Esophagus squamous epithelium (tissue), 5 donors: ENCODE measurements at places on chromosomes 5 and 9.

DNA sequence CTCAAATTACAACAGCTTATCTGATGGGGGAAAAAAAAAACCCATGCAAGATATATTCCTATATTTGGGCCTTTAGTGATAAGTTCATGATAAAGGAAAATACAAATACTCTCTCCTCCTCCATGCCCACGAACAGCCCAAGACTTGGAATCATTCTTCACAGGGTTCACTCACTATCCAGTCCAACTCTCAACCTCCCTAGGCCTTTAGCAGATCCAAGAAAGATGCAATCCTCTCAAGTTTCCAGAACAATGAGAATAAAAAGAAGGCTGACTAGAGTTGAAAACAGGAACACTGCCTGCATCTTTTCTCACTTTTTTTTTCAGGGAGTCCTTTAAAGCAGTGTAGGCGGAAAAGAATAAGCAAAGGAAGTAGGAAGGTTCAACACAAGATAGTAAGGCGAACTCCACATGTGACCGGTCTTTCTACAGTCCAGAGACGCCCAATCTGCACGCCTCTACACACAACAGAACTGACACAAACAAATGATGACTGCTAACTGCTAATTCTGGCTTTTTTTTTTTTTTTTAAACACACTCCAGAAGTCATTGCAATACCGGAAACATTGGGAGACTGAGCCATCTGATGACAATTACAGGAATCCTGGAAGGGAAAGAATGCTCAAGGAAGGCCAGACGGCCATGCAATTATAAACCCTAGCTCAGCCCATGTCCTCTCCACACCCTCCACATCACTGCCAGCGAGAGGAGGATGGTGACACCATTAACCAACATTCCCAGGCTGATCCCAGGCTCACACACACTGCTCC, 75.4 kb downstream of the BNC2 start:
- DNase-seq, result no peak

GRCh38 chr5:61327760-61328753, 4.0 kb upstream of the ZSWIM6 start:
- DNase-seq, result no peak

DNA sequence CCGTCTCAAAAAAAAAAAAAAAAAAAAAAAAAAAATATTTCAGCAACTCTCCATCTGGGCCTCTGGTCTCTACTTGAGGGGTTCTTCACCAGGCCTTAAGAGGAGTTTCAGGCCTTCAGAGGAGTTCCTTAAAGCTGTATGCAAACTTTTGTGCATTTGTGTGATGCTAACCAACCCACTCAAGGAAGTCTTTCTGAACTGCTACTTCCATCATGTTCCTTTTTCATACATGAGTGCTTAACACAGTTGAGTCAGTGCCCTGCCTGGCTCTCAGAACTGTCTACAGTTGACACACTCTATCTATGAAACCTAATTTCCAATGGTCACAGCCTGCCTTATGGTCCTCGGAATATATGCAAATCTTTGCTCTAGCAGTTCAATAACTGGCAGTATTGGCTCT, 146.5 kb downstream of the MEF2C start:
- DNase-seq, result no peak

GRCh38 chr5:3740546-3741373, 145.1 kb downstream of the IRX1 start:
- no peak for DNase-seq

DNA sequence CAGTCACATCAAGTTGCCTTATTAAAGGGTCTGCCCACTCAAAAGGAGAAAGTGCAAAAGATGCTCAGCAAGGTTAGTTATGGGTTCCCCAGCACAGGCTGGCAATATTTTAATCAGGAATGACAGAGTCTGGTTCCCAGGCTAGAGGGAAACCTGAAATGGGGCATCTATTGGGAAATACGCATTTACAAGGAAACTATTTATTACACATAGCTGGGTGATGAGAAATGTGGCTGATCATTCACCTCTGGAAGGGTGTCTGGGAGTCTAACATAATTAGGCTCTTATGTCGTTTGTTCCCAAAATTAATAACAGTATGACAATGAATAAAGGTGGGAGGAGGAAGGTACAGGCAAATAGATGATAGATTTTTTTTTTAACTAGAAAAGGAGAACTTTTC, 314.7 kb downstream of the ENC1 start:
- DNase-seq, result no peak

DNA sequence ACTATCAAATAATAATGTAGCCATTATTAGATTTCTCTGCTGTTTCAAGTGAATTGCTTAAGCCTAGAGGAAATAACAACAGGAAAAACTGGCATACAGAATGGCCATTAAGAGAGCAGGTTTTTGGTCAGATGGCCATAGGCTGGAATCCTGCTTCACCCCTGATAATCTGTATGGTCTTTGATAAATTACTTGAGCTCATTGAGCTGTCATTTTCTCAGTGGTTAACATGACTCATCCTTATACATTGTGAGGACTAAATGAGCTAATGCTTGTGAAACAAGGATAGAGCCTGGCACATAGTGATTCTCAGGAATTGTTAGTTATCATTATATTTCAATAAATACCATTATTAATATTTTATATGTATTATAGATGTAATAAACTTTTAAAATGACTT, 516.5 kb downstream of the KIF4B start:
- DNase-seq, result no peak

DNA sequence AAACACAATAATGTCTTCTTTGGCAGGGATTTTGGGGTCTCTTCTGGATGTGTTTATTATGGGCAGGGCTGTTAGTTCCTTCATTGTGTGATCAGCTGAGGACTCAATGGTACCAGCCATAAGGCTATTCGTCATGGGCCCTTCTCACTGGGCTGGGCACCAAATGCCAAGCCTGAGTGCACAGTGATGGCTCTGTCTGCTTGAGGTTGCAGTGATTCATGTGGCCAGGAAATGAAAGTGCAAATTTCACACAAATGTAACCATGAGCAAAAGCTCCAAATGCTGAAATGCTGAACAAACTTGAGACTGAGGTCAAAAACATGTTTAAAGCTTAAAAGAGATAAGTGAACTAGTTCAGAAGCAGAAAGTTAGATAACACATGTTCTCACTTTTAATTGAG, 191.0 kb downstream of the TARS1 start:
- DNase-seq, result no peak

- DNase-seq, result no peak
These were observed 286.0 kb upstream of the FBXL7 start for GRCh38 chr5:15214010-15214409.

DNA sequence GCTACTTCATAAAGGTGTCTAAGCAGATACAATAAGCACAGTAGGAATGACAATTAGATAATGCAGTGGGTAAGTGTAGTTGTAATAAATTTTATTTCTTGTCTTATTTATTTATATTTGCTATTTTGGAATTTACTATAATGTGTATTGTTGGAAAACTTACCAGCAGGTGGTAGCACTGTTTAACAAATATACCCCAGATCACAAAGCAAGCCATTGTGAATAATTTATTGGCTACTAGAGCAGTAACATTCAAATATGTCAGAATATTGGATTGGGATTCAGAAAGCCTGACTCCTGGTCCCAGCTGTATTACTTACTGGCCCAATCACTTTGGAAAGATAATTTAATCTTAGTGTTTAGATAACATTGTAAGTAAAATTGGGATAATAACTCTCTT, 78.0 kb downstream of the ISOC1 start:
- DNase-seq, result no peak

DNA sequence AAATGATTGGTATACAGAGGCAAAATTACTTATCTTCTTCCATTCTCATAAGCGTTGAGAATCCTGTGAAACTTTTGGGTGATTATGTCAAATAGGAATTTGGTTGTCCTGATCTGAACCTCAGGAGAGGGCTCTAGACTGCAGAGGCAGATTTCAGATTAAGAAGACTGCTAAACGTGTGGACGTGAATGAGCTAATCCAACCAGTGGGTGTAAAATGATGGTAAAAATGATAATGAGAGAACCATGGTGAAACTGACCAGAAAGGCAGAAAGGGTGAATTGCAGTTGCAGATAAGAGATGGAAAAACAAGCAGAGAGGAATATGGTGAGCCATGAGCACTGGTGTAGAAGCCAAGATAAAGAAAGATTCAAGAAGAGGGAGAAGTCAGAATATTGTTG, 1200.2 kb upstream of the CDH6 start:
- DNase-seq, result no peak

GRCh38 chr9:94925751-94926430, 199.4 kb downstream of the AOPEP start:
- DNase-seq, result no peak

DNA sequence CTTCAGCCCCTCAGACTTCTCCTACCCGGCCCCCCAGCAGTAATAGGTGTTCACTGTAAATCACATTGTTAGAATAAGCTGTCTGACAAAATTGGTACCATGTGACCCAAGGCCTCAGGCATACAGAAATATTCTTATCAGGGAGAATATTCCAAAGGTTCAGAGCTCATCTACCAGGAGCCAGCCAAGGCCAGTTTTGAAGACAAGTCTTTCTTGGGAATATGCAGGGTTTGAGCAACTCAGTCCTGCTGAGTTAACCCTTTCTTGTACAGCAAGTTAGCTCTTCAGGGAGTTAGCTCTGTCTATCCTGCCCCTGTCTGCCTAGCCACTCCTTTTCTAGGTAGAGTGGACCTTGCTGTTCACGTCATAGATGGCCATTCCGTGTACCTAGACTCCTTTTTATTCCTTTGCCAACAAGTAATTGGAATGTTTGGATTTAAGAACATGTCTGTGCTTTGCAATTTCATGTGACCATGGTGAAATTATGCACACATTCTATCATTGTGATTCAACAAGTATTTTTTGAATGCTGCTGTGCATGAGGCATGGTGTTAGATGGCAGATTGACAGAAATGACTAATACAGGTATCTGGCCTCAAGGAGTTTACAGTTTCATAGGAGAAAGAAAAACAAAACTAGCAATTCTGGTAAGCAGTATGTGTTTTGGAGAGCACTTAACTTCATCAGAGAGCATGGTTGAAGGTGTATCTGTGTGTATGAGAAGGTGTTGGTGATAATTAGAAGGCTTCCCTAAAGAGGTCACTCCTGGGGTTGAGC, 22.6 kb downstream of the TGFBR1 start:
- DNase-seq, result no peak

DNA sequence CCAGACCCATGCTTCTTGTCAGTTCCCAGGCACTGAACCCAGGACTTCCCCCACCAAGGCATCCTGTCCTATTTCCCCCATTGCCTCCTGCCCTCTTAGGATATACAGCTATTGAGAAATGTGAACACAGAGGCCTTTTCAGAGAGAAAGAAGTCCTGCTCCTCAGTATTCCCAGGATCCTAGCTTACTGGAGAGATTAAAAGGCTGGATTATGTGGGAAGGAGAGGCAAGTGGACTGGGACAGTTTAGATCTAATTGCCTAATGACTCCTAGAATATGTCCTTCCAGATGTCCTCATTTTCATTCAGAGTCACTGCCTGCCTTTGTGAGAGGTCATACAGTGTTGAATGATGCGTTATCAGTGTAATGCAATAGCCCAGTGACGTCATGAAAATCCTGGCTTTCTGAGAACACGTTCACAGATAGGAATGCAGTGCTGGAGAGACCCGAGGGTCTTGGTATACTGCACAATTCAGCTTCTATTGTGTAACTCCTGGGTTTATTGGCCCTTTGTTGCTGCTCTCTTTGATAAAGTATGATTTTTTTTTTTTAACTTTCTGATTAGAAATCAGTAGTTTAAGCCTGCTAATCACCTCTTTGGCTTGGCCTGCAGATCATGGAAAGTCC, 26.2 kb downstream of the WWC1 start:
- DNase-seq, result no peak

DNA sequence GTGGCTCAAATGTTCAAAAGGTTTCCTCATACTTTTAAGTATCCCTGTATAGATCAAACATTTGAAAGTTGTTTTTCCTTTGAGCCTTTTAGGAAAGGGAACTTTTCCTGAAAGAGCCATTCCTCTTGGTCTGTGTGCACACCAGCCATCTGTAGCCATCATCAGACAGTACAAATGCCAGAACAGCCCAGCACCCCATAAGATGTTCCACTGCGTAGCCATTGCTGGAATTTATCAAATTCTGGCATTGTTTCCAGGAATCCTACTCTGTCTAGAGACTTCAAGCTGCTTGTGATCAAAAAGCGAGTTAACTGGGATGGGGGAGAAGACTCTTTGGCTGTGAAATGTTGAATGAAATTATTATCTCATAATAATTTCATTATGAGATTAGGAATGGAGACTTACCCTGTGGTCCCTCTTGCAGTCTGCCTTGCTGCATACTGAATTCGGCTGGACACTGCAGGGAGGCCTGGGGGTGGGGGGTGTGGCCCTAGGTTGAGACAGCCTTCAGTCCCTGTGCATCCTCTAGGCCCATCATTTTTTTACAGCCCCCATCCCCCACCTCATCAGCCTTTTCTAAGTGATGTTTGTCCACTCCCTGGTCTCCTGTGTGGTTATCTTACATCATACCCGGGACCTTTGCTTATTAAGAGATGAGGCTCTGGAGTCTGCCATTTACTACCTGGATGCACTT, 99.8 kb downstream of the RALGPS1 start:
- no peak for DNase-seq

DNA sequence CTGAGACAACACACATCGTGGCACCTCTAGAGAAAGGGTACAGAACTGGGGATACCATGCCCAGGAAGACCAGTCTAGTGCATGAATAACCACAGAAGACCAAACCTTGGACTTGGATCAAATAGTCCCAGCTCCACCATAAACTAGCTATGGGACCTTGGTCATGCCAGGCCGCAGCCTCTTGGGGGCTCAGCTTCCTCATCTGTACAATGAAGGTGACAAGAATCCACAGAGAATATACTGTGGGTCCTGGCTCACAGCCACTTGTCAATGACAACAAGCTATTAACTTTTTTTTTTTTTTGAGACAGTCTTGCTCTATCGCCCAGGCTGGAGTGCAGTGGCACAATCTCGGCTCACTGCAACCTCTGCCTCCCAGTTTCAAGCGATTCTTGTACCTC, 3.9 kb downstream of the KYAT1 start:
- no peak for DNase-seq

DNA sequence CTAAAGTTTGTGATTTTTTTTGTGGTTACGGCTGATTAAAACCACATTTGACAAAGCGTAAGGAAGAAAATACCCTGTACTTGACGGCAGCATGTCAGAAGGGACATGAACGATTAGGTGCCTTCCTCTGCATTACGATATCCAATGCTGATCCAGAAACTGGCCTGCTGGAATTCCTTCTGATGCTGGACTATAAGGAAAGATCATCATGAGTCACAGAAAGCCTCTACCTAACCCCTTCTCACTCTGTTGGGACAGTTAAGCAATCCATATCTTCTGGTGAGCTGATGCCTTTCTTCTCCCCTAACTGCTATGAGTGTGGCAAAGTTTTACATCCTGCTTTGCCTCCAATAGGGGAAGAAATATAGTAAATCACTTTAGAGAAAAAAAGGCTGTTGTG, 78.4 kb upstream of the PAPPA start:
- no peak for DNase-seq
